ENCODE measurements at places on chromosomes 11 and 22. TPM values are rescaled to one million over a fixed set of nuclear protein-coding genes. Genes with fewer than 3 reads are reported as not detected.

CHADL gene
- 3.1 TPM for total RNA-seq

TMEM25 gene
- total RNA-seq = 13.4 TPM

RBM14 gene
- total RNA-seq = 37.6 TPM

SHISA8 gene
- not detected for total RNA-seq

GRAMD1B gene
- total RNA-seq = 4.8 TPM

RIC3 gene
- 18.0 TPM for total RNA-seq

MMP11 gene
- 17.6 TPM for total RNA-seq

HOATZ gene
- not detected for total RNA-seq

CARD18 gene
- not detected for total RNA-seq

AP5B1 gene
- 11.5 TPM for total RNA-seq

GGTLC2 gene
- total RNA-seq = not detected

TRIM22 gene
- 24.7 TPM for total RNA-seq

EML3 gene
- total RNA-seq = 22.5 TPM

DNA sequence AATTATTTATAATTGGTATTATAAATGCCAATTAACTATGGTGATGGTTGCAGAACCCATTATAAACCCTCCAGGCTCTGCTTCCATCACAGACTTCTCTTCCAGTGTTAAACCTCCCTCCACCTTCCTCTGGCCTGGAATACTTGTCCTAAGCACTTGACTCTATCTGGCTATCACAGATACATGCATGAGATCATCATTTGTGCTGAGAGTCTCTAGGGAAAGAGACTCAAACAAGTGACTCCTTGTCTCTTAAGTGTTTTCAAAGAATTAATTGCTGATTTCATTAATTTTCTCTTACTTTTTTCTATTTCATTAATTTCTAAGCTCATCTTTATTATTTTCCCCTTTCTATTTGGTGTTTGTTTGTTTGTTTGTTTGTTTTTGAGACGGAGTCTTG lies 29.1 kb downstream of the RTL6 start:
- DNase-seq = no peak

DNA sequence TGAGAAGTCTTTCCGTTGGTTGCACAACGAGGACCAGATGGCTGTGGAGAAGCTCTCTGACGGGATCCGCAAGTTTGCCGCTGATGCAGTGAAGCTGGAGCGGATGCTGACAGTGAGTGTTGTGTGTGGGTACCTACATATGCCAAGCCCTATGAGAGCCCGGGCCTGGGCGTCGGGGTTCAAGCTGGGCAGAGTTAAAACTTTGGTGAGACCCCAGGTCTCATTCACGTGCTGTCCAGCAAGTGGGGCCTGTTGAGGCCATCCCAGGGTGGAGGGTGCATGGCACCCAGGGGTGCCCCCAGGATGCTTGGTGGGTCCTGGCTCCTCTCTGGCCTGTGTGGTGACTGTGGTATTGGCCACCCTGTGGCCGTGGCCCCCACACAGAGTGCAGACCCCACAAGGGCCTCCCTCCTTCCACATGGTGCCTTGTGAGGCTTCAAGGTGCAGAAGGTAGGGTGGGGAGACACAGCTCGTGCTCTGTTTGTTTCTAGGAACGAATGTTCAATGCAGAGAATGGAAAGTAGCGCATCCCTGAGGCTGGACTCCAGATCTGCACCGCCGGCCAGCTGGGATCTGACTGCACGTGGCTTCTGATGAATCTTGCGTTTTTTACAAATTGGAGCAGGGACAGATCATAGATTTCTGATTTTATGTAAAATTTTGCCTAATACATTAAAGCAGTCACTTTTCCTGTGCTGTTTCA lies 12.8 kb downstream of the GATD1 start:
- DNase-seq = no peak

- no peak for DNase-seq
Measured at GRCh38 chr11:34302046-34302921, 55.5 kb downstream of the ABTB2 start.

DNA sequence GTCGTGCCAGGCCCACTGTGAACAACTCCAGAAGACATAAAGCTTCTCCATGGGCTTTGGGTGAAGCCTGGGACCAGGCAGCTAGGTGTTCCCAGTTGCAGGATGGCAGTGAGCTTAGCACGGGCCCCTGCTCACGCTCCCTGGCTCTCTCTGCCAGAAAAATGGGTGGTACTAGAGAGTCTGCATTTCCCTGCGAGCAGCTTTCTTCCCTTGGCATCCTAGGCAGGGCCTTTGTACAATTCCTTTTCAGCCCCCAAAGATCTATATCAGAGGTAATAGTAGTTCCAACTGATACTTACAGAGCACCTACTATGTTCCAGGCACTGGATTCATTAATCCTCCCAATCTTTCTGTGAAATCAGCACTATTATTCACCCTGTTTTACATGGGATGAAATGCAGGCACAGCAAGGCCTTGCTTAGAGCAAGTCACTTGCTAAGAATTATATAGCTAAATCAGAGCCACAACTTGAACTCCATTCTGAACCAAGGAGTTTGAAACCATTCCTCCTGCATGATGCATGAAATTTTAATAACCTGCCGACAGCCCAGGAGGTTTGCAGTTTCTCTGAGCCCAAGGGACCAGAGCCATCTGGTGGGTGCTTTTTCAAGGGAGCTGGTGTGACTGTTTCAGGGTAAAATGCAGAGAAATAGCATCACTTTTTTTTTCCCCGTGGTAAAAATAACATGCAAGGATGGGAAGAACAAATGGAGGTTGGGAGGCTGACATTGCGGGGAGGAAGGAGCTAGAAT lies 22.7 kb downstream of the NAV2 start:
- DNase-seq = no peak

GRCh38 chr11:12846786-12847615 lies 162.1 kb upstream of the RASSF10 start:
- no peak for DNase-seq

- DNase-seq = peak; percentile 26
Measured at GRCh38 chr11:16935518-16936302, 78.5 kb downstream of the PLEKHA7 start.

- DNase-seq = no peak
Measured at GRCh38 chr22:31215018-31215535, 3.0 kb downstream of the LIMK2 start.

GRCh38 chr11:57982776-57983175 lies 40.9 kb upstream of the OR9Q1 start:
- DNase-seq = no peak

DNA sequence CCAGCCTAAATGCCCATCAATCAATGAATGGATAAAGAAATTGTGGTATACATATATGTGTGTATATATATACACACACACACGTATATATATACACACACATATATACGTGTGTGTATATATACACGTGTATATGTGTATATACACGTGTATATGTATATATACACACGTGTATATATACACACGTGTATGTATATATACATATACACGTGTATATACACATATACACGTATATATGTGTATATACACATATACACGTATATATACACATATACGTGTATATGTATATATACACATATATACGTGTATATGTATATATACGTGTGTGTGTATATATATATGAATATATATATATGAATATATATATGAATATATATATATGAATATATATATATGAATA lies 54.1 kb downstream of the C2CD3 start:
- no peak for DNase-seq

GRCh38 chr22:38868886-38869381 lies 3.1 kb downstream of the CBX6 start:
- peak; percentile 96 for DNase-seq

GRCh38 chr22:22835242-22835641 lies 52.4 kb upstream of the IGLL5 start:
- no peak for DNase-seq

GRCh38 chr11:113840932-113841664 lies 34.3 kb downstream of the USP28 start:
- no peak for DNase-seq

GRCh38 chr11:81772166-81772565 lies 961.5 kb downstream of the FAM181B start:
- DNase-seq = no peak

- no peak for DNase-seq
Measured at GRCh38 chr11:108562746-108563581, 30.6 kb downstream of the EXPH5 start.

DNA sequence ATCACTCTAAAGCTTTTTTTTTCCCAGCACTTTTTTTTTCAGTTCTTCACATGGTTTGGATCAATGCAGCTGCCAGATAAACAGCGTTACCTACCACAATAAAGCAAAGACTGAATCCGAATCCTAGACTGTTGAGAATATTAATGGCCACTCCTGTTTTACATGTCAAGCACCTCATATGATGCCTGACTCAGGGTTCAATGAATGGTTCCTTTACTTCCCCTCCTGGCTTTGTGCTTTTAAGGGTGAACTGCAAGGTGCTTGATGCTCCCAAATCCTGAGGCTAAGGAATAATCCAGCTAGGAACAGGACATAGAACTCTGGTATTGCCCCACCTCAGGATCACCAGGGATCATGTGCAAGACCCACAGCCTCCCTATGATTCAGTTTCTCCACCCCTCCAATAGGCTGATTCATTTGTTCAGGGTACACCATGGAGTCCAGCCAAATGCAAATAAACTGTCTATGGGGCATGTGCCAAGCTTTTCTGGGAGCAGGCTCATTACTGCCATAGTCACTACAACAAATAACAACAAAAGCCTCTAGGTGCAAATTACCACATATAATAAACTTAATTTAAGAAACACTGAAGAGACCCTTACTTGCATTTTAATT lies 104.3 kb downstream of the GAB2 start:
- no peak for DNase-seq

GRCh38 chr11:67033661-67034166 lies 10.8 kb downstream of the SYT12 start:
- no peak for DNase-seq

DNA sequence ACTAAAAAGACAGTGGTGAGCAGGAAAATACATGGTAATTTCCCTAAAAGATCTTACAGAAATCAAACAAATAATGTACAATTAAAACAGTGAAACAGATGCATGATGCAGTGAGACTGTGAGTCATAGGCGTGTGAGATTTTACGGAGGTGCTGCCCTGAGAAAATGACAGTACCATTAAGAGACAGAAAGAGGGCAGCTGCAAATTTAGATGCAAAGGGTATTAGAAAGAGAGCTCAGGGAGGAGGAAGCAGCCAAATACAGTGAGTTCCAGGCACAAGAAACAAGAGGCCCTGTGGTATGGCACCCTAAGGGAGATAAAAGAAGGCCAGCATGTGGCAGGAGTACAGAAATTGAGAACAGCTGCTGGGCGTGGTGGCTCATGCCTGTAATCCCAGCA lies 88.5 kb upstream of the FIBIN start:
- DNase-seq = no peak

DNA sequence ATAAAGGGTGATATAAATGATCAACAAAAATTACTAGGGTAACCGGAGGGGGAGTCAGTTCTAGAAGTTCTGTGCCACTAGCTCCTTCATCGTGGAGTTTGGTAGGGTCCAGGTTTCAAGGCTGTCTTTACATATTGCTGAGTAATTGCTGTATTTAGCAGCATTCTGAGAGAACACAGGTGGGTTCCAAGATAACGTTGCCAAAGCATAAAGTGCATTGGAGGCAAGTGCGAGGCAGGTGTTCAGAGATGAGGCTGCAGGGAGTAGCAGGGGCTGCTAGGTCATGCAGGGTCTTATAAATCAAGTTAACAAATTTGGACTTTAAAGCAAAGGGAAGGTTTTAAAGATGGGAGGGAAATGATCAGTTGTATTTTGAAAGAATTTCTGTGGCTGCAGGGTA lies 17.8 kb downstream of the SGSM3 start:
- DNase-seq = no peak

GRCh38 chr11:120029321-120029720 lies 108.6 kb downstream of the TRIM29 start:
- DNase-seq = no peak

DNA sequence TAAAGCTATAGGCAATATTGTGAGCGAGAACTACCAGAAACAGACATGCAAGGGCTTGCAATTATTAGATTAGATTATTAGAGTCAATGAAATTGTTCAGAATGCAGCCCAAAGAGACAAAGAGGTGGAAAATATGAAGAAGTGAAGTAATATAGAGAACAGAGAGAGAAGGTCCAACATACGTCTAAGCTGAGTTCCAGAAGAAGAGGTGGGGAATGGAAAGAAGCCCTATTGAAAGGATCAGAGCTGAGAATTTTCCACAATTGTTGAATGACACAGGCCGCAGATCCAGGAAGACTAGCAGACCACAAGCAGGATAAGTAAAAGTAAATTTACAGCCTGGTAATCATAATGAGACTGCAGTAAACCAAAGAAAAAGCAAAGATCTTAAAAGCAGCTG lies 93.2 kb downstream of the EXT2 start:
- DNase-seq = no peak

DNA sequence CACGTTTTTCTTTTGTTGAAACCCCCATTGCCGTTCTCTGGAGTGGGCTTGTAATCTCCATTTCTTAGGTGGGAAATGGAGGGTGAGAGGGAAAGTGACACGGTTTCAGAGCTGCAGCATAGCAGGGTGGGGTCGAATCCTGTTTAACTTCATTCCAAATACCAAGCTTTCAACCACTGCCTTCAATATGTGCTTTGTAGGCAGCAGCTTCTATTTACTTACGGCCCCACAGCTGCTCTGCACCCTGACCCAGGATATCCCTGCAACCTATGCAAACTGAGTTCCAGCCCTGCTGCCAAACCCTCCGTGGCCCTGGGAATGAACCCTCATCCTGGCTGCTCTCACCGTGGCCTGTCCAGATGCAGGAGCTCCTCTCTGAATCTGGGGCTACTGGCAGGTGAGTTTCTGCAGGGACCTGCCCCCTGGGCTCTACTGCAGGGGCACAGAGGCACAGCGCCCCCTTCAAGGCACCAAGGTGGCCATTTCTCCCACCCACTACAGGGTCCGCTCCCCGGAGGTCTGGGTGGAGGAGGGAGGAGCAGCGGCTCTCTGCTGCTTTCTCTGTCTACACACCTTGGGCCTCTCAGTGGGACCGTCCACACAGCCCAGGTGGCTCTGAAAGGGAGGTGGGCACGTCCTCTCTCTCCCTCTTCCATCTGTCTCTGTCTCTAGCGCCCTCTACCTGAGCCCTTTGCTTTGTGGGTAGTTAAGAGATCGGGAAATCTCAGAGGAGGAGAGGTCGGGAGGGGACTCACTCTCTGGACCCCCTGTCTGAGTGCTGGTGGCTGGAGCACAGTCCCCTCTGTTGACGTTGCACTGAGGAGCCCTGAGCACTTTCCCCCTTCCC lies 279.1 kb downstream of the BRD1 start:
- DNase-seq = peak; percentile 24

DNA sequence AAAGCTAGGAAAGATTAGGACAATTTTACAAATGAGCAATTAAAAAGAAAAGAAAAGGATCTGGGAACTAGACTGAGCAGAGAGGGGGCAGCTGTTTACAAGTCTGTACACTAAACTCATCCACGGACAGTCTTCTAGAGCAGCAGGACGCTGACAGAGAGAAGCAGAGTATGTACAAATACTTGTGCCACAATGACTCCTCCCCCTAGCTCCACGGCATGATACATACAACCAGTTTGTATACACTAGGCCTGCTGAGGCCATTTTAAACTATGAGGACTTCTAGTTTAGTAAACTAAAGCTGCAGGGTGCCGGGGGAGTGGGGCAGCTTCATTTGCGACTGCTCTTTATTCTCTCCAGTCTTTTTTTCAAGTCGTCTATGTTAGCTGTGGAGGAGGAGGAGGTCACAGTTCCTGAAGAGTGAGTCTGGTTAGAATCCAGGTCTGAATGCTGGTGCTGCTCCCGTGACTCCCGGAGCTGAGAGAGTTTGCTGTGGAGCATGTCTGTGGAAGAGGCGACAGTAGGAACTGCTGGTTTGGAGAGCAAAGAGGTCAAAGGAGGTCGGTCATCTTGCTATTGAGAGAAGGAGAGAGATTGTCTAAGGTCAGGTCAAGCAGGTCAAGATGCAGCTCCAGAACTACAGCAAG lies 24.8 kb downstream of the F2 start:
- DNase-seq = no peak

- no peak for DNase-seq
Measured at GRCh38 chr11:85673393-85673792, 8.5 kb upstream of the CREBZF start.

GRCh38 chr22:23176645-23177027 lies 3.7 kb upstream of the BCR start:
- no peak for DNase-seq
